Upper lobe of right lung (tissue), 1 donor: ENCODE measurements at places on chromosomes 16 and 17. TPM values are rescaled to one million over a fixed set of nuclear protein-coding genes. Genes with fewer than 3 reads are reported as not detected.
A peak's percentile ranks its signal among the peaks of the same experiment; 100 is the strongest.

Gene LONP2
- 63.3 TPM for total RNA-seq

Gene EIF5A
- total RNA-seq: 241 TPM

Gene RPRML
- 0.38 TPM for total RNA-seq

Gene SDR42E1
- total RNA-seq: 6.5 TPM

Gene CBFB
- total RNA-seq: 63.0 TPM

Gene SCIMP
- 24.8 TPM for total RNA-seq

Gene KRT32
- total RNA-seq: not detected

Gene C16orf86
- total RNA-seq: 3.8 TPM

Gene PRSS21
- 17.1 TPM for total RNA-seq

Gene FSCN2
- total RNA-seq: 3.6 TPM

Gene KCTD11
- total RNA-seq: 8.9 TPM

Gene FBXL19
- total RNA-seq: 13.4 TPM

DNA sequence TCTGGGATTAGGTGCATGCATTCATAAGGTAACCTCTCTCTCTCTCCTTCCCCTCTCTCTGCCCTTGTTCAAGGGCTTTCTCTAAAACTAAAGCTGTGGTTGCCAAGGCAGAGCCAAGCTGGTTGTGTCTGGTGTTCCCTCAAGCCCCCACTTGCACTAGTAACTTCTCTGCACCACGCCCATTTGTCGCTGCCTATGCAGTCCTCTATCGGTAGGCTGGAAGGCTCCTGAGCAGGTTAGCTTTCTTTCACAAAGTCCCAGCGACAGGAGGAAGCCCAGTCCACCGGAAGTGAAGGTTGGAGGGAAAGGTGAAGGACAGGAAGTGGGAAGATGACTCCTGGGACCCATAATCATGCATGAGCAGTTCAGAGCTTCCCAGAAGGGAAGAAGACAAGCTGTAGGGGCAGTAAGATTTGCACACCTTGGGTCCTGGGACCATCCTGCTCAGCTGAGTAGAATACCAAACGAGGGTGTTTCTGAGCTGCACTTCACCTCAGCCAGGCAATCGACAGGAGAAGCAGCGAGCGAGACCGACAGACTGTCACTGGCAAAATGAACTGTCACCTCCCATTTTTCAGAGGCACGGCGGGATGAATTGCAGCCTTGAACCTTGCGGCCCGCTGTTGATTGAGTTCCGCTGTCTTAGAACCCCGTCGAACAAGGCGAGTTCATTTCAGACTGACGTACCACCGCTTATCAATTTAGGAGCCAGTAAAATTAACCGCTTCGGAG is 14.7 kb upstream of the SKAP1 start:
- no peaks in the 10 kb centered on the region for H3K36me3 ChIP-seq
- no peak overlapping the region for H3K27ac ChIP-seq
- no peaks in the 10 kb centered on the region for H3K4me1 ChIP-seq
- DNase-seq: no peak
- H3K4me3 ChIP-seq: no peak overlapping the region

DNA sequence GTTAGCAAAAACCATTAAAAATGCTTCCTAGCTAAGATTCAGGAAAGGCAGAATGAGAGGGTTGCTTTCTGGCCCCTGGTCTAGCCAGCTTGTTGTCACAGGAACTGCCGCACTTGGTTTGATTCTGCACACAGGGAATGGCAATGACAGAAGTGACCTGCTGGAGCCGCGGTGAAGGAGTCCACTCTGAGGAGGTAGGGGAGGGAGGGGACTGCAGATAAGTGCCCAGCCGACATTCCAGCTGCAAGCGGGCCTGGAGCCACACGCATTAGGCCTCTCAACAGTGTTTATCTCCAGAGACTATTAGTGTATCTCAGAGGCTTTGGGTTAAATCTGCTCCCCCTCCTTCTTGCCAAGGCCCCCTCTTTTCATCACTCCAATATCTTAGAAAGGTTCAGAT is 38.6 kb downstream of the CDRT15 start:
- H3K27me3 ChIP-seq: no peaks in the 10 kb centered on the region
- no peaks in the 10 kb centered on the region for H3K36me3 ChIP-seq
- H3K4me3 ChIP-seq: no peak overlapping the region
- DNase-seq: peak; percentile 82
- H3K4me1 ChIP-seq: peaks cover 26% of the 10 kb centered on the region

- no peaks in the 10 kb centered on the region for H3K36me3 ChIP-seq
- H3K27ac ChIP-seq: no peak overlapping the region
- H3K4me3 ChIP-seq: no peak overlapping the region
- DNase-seq: no peak
- H3K4me1 ChIP-seq: no peaks in the 10 kb centered on the region
Observed at GRCh38 chr17:36823850-36824677, 113.2 kb upstream of the LHX1 start.

DNA sequence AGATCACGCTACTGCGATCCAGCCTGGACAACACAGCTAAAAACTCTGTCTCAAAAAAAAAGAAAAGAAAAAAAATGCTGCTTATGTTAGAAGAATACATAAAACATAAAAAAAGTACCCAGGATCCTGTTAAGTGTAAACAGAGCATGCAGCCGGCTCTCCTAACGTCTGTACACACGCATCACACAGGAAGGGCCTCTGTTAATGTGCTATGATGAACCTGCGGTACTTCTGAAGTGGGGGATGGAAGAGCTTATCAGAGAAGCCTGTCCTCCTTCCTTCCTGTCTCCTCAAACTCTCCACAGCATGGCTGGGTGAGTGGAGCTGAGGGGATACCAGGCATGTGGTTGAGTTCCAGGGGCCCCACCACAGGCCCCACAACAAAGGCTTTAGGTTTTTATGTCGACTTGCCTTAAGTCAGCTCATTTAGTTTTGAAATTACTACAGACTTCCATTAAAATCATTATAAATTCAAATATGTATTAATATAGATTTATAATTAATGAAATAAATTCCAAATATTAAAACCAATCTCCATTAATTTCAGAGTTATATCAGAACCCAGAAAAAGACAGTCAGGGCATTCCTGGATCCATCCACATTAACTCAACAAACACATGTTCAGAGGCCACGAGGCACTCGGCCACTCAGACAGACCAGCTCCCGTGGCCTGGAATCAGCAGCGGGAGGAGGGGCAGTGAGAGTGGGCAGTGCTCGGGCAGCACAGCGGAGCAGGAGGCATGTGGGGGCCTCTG is 11.7 kb downstream of the CCDC57 start:
- no peak overlapping the region for H3K4me3 ChIP-seq
- H3K27ac ChIP-seq: no peak overlapping the region
- H3K4me1 ChIP-seq: peaks cover under 1% of the 10 kb centered on the region
- no peak for DNase-seq
- no peaks in the 10 kb centered on the region for H3K36me3 ChIP-seq

GRCh38 chr16:86751076-86752030 is 173.0 kb downstream of the FOXL1 start:
- no peak for DNase-seq
- no peak overlapping the region for H3K4me3 ChIP-seq
- no peaks in the 10 kb centered on the region for H3K36me3 ChIP-seq

DNA sequence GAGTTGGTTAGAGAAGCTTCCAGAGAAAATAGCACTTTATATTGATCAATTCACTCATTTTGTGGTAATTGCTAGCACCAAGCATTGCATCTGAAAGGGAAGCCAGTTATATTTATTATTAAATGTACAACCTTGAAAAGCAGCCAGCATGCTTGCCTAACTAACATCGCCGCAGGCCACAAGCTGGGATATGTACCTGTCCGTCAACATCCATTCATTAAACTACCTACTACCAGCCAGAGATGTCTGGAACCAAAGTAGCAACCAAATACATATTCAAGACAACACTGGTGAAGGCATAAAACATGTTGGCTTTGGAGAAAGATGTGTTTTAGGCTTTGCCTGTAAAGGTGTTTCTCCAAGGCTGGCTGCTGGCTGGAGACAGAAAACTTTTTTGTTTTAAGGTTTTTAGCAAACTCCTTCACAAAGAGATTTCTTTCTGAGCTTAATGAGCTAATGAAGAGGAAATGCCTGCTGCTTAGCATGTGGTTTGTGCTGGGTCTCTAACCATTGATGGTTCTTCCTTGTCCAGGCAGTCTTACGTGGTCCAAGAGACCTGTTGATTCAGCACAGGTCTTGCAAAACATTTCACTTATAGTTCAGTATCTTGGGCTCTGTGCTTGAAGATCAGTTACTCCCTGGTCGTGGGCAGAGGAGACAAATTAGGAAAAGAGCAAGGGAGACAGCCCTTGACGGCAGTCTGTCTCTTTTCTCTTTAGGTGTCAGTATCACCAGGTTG is 3.1 kb downstream of the ITPRIPL2 start:
- H3K4me1 ChIP-seq: peaks cover 62% of the 10 kb centered on the region
- peaks cover 18% of the 10 kb centered on the region for H3K36me3 ChIP-seq
- peak overlapping the region; percentile 2 for H3K4me3 ChIP-seq
- H3K27ac ChIP-seq: peak overlapping the region; percentile 80

- no peaks in the 10 kb centered on the region for H3K36me3 ChIP-seq
- H3K4me3 ChIP-seq: no peak overlapping the region
- no peak overlapping the region for H3K27ac ChIP-seq
- H3K27me3 ChIP-seq: no peaks in the 10 kb centered on the region
- no peaks in the 10 kb centered on the region for H3K4me1 ChIP-seq
Observed at GRCh38 chr17:62716834-62717588, 89.5 kb downstream of the MRC2 start.

GRCh38 chr16:31132303-31132979 is 3.1 kb downstream of the PRSS8 start:
- H3K27me3 ChIP-seq: no peaks in the 10 kb centered on the region
- no peak for DNase-seq
- peaks cover 34% of the 10 kb centered on the region for H3K36me3 ChIP-seq
- no peak overlapping the region for H3K27ac ChIP-seq
- H3K4me1 ChIP-seq: peaks cover 42% of the 10 kb centered on the region
- H3K4me3 ChIP-seq: no peak overlapping the region

DNA sequence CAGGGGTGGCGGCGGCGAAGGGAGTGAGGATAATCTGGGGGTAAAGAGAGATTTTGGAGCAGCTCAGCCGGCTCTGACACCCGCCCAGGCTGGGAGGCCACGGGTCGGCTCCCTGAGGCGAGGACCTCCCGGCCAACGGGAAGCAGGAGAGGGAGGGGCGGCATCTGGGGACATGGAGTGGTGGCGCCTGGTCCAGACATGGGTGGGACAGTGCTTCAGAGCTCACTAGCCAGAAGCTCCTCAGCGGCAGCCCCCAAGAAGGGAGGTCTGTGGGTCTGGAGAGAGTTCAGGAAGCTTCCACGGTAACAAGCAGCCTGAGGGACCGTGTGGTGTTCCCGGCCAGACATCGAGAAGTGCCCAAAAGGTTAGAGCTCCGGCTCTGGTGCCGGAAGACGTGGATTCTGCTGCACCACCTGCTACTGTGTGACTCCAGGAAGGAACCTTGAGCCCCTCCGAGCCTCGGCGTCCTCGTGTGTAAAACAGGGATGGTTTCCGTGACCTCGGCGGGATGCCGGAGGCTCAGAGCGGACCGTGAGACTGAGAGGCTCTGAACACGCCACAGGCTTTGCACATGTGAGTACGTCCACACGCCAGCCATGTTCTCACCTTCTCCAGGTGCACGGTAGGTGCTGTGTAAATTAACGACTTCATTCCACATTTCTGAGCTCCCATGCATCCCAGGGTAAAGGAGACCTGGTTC is 56.9 kb downstream of the TIMM22 start:
- H3K4me1 ChIP-seq: no peaks in the 10 kb centered on the region
- H3K27ac ChIP-seq: peak overlapping the region; percentile 51
- H3K36me3 ChIP-seq: peaks cover 67% of the 10 kb centered on the region
- DNase-seq: no peak
- no peaks in the 10 kb centered on the region for H3K27me3 ChIP-seq
- no peak overlapping the region for H3K4me3 ChIP-seq

GRCh38 chr17:60077672-60078519 is 825 bp downstream of the HEATR6 start:
- H3K36me3 ChIP-seq: peaks cover 35% of the 10 kb centered on the region
- peak overlapping the region; percentile 82 for H3K27ac ChIP-seq
- no peak for DNase-seq
- peak overlapping the region; percentile 79 for H3K4me3 ChIP-seq
- no peaks in the 10 kb centered on the region for H3K27me3 ChIP-seq

GRCh38 chr16:48176635-48177408 is 21.0 kb upstream of the ABCC12 start:
- H3K27ac ChIP-seq: no peak overlapping the region
- DNase-seq: no peak
- H3K4me3 ChIP-seq: no peak overlapping the region

DNA sequence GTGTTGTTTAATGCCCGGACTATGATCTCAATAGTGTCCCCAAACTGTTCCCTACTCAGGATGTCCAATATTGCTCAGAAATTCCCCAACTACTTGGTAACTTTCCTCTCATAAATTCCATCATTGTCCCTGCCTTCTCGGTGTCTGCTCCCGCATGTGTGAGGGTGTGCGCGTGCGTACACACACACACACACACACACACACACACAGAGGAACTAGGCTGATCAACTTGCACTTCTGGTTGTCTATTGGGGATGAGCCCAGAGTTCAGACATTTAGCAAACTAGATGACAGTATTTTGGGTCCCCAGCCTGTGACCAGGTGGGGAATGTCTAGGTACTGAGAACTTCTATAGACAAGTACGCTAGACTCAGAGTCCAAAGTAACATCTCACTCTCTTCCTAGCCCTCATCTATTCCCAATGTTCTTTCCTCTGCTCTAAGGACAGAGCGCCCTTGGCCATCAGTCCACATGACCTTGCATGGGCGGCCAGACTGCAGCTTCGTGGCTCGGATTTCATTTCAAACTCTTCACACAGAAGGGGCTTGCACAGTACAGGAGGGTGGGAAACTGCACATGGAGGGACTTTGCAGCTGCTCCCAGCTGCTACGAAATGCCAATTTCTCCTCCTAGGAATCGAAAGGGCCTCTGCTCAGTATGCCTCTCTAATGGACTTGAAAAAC is 5.3 kb downstream of the HS3ST3A1 start:
- DNase-seq: no peak
- H3K36me3 ChIP-seq: no peaks in the 10 kb centered on the region
- H3K4me1 ChIP-seq: peaks cover 7% of the 10 kb centered on the region
- H3K27ac ChIP-seq: no peak overlapping the region

GRCh38 chr17:66483906-66484305 is 181.5 kb downstream of the PRKCA start:
- DNase-seq: no peak
- no peak overlapping the region for H3K4me3 ChIP-seq
- H3K36me3 ChIP-seq: no peaks in the 10 kb centered on the region
- H3K4me1 ChIP-seq: no peaks in the 10 kb centered on the region
- H3K27me3 ChIP-seq: no peaks in the 10 kb centered on the region
